Endothelial cell (in vitro differentiated cells): ENCODE measurements at places on chromosomes 5 and 9.

GRCh38 chr9:15834541-15834940 is 281.7 kb downstream of the CCDC171 start:
- no peak overlapping the region for H3K4me3 ChIP-seq
- no peaks in the 10 kb centered on the region for H3K36me3 ChIP-seq
- H3K27me3 ChIP-seq = no peaks in the 10 kb centered on the region

DNA sequence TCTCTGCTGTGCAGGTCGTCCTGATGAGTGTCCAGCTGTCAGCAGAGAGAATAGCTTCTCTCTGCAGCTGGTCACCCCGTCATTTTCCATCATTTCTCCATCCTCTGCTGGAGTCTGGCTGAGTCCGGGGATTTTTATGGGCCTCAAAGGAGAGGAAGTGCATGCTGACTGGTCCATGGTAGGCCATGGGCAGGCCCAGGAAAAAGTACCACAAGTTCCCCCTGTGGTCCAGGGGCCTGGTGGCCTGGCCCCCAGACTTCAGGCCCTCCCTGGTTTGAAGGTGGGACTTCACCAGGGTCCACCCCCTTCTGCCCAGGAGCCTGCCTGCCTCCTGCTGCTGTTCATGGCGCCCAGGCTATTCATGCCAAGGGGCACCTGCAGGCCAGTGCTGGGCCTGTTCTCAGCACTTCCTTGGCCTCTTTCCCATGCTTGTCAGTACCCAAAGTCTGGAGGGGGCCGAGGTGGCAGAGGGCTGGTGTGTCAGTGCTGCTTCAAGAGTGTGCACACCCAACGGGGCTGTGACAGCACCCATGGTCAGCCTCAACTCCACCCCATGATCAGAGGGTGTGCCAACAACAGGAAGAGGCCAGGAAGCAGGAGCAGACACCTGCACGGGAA is 7.3 kb upstream of the MTMR12 start:
- H3K36me3 ChIP-seq = peaks cover 7% of the 10 kb centered on the region
- no peak overlapping the region for H3K27ac ChIP-seq
- peaks cover 4% of the 10 kb centered on the region for H3K4me1 ChIP-seq
- peaks cover 21% of the 10 kb centered on the region for H3K27me3 ChIP-seq
- no peak overlapping the region for H3K4me3 ChIP-seq

DNA sequence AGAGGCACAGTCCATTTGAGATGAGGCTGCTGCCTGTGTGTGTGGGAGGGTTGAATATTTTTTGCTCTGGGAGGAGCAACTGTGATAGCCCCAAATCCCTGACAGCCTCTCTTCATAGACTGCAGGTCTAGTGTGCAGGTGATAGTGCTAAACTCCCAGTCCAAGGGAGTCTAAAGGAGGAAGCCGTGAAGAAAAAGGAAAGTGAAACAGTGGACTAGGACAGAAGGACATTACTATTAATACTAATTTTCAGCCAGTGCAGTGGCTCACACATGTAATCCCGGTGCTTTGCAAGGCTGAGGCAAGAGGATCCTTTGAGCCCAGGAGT is 295.0 kb downstream of the PDE4D start:
- H3K27me3 ChIP-seq = no peaks in the 10 kb centered on the region
- H3K27ac ChIP-seq = no peak overlapping the region
- DNase-seq = no peak

DNA sequence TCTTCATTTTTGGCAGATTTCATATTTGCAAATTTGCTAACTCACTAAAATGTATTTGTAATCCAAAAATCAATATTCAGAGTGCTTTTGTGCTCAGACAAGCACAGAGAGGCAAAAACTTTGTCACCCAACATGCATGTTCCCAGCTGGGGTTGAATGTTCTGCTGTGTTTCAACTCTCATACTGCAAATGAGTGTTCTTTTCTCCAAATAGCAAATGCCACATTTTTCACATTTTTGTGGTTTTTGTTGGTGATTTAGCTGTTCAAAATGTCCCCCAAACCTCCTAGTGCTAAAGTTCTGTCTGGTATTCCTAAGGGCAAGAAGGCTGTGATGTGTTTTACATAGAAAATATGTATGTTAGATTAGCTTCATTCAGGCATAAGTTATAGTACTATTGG is 87.3 kb upstream of the PCSK5 start:
- H3K4me3 ChIP-seq = no peak overlapping the region
- H3K27me3 ChIP-seq = no peaks in the 10 kb centered on the region
- no peaks in the 10 kb centered on the region for H3K36me3 ChIP-seq
- peaks cover 10% of the 10 kb centered on the region for H3K4me1 ChIP-seq
- no peak for DNase-seq
